ENCODE measurements at places on chromosomes 3 and 15.

DNA sequence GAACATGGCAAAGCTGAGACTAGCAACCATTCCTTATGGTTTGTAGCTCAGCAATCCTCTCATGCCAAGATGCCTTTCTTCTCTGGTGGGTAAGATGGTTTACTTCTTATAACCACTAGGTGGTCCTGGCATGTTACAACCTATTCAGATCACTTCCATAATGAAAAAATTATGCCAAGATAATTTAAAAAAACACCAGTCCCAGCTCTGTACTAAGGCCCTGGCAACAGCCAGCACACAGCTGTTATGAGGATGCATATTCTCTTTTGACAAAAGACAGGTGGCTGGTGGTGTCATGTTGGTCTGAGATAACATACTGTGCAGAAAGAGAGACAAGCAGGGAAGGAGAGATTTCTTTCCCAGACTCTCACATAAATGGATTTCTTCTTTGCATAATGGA, 65.7 kb upstream of the FRMD4B start:
- DNase-seq, result no peak

DNA sequence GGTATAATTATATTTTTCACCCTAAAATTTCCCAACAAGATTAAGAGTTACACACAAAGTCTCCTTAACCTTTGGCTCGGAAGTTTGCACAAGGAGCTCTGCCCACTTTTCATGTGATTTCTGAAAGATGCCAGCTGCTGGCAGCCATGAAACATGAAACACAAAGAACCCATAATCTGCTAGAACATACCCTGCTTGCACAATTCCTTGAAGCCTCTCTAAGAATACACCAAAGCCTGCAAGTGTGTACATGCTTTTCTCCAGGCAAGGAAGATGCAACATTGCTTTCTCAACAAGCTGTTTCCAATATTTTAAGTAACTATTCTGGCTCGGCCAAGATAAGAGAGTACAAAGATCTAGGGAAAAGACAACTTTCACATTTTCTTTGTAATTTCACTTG, 182.0 kb upstream of the WNT5A start:
- no peak for DNase-seq

DNA sequence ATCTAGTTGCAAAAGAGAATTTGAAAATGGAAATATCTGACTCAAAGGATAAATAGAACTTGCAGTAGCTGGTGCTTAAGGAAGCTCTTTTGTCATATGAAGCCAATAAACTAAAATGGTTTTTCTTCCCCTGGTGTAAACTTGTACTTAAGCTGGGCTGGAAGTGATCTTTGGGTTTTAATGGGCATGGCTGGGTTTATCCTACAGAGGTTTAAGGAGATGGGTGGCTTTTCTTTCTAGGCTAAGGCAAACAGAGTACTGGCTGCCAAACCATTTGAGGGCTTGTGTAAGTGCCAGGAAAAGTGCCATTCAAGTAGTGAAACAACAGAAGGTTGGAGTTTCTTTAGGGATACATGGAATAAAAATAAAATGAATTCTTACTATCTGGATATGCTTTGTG, 12.1 kb upstream of the UTS2B start:
- no peak for DNase-seq

DNA sequence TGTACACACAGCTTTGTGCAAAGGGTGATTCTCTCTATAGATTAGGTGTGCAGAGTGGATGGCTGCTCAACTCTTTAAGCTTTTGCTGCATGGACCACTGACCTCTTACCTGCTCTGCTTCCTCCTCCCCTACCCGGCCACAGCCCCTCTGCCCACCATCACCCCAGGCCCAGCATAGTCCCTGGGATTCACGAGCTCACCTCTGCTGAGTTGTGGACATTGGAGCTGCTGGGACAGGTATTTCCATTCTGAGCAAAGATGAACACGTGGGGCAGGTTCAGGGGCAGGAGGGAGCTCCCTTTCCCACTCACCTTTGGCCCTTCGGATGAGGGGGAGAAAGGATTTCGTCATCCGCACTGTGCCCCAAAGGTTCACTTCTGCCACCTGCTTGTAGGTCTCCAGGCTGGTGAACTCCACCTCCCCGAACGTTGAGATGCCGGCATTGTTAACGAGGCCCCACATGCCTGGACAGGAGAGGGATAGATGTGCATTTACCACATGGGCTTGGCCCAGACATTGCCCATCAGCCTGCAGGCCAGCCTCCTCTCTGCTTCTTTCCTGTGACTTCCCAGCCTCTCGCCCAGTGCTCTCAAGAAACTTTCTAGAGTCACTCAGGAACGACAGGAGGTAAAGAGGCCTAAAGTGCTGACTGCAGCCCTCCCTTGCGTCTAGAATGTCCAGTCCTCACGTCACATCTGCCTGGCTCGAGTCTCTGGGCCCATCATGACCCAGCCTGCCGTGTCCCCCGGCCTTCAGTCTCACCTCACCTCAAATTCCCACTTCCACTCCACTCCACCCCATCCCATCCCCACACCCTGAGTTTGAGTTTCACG, 41.6 kb downstream of the BDH1 start:
- no peak for DNase-seq

DNA sequence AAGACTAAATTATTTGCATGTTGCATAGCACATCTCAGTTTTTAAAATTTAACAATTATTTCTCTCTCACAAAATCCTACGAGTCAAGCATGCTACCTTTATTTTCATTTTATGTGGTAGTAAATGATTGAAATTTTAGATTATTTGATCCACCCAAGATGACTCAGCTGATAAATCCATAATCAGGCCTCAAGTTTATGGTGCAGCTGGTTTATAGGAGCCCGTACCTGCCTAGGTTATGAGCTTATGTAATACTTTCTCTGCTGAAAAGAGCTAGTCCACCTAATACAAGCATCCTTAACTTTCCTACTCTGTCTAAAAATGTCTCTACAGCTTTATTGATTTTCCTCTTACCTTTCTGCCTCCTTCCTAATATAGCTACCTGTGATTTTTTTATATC, 41.2 kb downstream of the SLC2A2 start:
- no peak for DNase-seq
